ENCODE measurements at places on chromosomes 3 and 15.

- no peak for DNase-seq
Measured at GRCh38 chr3:36201546-36201945, 178.8 kb upstream of the STAC start.

DNA sequence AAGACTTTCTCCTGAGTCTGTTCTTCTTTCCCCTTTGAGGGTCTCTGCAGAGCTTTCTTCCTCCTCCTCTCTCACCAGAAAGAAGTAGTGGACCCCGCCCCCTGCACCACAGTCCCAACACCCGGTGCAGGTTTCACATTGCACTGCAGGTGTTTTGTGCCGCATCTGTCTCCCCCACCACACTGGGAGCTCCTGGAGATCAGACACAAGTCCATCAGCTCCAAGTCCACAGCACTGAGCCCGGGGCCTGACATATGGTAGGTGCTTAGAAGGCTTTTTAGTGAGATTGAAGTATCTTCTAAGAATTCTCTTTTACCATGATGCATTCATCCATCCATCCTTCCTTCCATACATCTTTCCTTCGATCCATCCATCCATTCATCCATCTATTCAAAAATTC is 9.8 kb downstream of the STRA6 start:
- DNase-seq: no peak

- DNase-seq: no peak
Measured at GRCh38 chr3:69499899-69500421, 114.1 kb upstream of the FRMD4B start.

GRCh38 chr3:120449701-120450599 is 842 bp downstream of the FSTL1 start:
- no peak for DNase-seq

DNA sequence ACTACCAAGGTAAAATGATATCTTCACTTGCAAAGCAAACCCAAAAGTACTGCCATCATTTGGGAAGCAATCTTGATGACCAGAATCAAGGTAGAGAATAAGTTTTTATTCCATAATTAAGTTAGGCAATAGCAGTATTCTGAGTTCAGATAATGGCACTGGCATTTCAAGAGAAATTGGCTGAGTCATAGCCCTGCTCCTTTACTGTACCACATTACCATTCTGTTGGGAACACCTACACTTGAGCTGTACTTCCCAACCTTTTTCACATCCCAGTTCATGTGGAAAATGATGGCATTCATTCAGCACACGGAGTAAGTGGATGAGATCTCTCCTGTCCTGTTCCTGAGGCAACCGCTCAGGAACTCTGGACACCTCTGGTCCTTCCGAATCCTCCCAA is 311.6 kb upstream of the TPRG1 start:
- DNase-seq: no peak

DNA sequence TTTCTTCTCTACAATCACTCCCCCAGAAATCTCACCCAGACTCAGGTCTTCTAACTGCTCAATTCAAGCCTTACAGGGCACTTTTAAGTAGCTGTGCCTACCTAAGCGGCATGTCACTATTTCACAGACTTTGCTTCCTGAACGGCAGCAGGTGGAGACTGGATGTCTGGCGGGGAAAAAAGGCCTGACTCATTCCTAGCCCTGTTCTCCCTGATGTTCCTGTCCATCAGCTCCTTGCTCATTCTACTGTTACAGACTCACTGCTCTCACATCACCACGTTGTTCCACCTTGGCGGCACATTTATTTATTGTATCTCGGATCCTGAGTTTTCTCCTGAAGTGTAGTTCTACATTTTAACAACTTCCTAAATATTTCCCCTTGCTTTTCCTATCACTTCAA is 52.6 kb upstream of the ATP11B start:
- no peak for DNase-seq

DNA sequence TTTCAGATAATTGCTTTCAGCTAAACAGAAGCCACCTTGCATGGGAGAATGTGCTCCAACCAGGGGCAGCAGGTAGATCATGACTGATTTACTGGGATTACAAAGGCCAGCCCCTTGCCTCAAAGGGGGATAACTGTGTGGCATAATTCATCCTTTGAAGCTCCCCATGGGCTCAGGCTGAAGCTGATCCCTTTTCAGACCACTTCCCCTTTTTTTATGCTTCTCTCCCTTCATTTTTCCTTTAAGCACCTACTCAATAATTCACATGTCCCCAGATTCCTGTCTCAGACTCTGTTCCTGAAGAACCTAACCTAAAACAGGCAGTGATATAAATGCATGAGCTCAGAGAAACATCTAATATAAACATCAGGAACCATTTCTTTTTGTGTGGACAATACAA is 8.2 kb upstream of the MYRIP start:
- no peak for DNase-seq

- DNase-seq: no peak
Measured at GRCh38 chr3:181458857-181459256, 252.9 kb upstream of the SOX2 start.

DNA sequence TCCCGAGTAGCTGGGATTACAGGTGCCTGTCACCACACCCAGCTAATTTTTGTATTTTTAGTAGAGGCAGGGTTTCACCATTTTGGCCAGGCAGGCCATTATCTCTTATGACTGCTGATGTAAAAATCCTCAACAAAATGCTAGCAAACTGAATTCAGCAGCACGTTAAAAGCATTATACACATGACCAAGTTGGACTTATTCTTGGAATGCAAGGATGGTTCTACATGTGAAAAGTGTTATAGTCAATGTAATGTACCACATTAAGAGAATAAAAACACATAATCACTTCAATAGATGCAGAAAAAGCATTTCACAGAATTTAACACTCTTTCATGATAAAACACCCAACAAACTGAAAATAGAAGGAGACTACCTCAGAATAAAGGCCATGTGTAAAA is 20.2 kb downstream of the RNF13 start:
- DNase-seq: no peak

- DNase-seq: no peak
Measured at GRCh38 chr3:123096731-123097130, 29.9 kb downstream of the PDIA5 start.

GRCh38 chr15:64851503-64851840 is 9.8 kb downstream of the PLEKHO2 start:
- DNase-seq: no peak

DNA sequence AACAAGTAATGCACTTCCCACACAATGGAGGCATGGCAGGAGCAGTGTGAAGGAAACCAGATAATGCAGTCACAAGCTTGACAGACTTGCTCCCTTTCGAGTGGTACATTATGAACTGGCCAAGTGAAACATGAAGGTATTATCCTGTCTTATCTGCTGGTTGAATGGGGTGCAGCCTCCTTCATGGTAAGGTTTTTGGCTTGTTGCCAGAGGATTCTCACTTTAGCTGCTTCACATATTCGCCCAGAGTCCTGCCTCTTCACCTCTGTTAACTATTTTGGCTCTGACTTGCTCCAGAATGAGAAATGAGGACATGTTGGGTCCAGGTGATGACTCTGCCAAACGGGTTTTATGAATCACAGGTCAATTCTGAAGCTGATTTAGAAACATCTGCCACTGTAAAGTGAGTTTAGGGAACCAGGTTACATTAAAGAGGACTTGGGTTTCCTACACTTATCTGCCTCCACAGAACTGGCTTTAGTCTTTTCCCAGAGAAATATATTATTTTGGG is 19.5 kb upstream of the CCDC39 start:
- no peak for DNase-seq

- DNase-seq: no peak
Measured at GRCh38 chr3:67642734-67643133, 11.7 kb downstream of the SUCLG2 start.

DNA sequence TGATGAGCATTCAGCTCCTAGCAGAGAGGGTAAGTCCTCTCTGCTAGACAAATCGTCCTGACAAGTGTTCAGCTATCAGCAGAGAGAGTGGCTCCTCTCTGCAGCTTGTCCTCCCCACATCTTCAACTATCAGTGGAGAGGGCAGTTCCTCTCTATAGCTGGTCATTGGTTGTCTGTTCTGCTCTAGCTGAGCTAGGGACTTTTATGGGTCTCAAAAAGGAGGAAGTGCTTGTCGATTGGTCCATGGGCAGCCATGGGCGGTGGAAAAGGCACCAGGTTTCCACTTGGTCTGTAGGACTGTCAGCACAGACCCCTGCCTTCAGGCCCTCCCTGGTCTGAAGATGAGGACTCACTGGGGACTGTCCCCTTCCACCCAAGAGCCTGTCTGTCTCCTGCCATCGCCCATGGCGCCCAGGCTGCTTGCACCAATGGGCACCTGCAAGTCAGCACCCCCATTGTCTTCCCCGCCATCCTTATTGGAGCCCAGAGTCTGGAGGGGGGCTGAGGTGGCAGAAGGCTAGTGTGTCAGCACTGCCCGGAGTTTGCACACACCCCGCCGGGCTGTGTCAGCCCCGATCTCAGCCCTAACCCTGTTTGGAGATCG is 264.7 kb downstream of the ZBBX start:
- no peak for DNase-seq

GRCh38 chr3:77837456-77838025 is 797.6 kb downstream of the ROBO2 start:
- no peak for DNase-seq

DNA sequence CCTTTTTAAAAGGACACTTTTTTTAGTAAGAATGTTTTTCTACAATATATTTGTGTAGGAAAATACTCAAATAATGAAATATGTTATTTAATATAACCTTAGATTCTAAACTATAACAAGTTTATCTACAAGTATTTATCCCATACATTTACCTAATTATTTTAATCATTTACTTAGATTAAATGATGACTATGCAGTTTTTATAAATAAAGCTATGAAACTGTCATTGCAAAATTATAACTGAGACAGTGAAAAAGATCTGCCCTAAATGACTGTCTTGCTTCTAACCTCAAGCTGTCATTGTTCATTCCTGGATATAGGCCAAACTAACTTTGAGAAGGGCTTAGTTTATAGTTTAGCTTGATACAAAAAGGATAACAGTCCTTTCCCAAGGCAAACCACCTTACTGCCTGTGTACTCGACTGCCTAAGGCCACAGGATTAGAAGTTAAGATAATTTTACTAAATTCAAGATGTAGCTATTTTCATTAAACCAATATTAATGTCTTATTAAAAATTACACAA is 84.1 kb downstream of the GLDN start:
- no peak for DNase-seq

DNA sequence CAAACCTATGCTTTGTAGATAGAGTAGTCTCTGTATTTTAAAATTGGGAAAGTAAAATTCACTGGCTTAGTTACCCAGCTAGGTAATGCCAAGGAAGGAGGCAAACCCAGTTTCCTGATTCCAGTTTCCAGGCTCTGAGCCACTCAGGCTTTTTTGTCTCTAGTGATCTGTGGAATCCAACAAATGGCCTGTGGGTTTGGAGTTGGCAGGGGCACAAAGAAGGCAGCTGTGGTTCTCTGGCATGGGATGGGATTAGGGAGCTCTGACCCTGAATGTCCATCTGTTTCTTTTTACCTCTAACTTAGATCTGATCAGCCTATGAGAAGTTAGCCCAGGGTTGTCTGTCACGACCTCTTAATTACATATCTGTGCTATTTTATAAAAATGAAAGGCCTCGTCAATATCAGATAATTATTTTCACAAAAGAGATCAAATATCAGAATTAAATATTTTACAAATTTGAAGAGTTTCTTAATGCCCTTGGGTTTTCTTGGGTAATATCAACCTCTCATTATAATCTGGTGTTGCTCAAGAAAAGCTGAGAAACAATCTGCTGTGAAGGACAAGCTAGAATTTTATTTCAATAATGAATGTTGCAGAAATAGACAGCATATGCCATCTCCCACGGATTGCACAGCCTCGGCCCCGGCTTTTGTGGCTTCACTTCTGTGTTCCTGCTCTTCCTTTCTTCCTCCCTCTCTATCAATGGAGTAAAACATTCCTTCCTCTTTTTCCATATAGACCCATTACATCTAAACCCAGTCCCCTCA is 63.7 kb upstream of the DAZL start:
- no peak for DNase-seq

GRCh38 chr3:143950810-143951209 is 20.8 kb upstream of the DIPK2A start:
- DNase-seq: no peak

DNA sequence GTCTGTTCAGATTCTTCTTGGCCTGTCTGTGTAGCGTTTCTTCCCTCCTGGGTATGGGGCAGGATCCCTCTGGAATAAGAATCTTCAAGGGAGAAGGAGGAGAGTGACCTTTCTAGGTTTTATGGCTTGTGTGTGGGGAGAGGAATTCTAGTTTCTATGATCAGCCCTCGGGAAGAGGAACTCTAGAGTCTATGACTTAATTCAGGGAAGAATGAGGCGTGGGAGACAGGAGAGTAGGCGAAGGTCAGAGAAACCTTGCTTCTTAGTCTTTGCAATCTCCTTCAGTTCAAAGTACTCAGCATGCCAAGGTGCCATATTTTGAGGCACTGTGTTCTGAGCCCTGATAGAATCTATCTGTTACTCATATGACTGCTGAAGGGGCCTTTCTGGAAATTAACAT is 99.2 kb upstream of the C3orf80 start:
- DNase-seq: no peak

- no peak for DNase-seq
Measured at GRCh38 chr3:37229740-37230139, 55.4 kb upstream of the LRRFIP2 start.

- no peak for DNase-seq
Measured at GRCh38 chr3:10655105-10655504, 149.7 kb upstream of the ATP2B2 start.

DNA sequence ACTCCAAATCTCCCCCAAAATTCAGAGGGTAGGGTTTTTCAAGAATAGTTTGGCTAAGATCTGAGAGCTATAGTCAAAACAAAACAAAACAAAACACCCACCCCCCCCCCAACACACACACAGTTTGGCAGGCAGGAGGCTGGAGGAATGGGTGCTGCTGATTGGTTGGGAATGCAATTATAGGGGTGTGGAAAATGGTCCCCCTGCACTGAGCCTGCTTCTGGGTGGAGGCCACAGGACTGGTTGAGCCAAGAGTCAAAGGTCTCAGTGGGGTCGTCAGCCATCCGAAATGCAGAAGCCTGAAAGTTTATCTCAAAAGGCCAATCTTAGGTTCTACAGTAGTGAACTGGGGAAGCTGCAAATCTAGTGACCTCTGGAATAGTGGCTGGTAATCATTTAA is 2.5 kb upstream of the HACD2 start:
- DNase-seq: no peak

GRCh38 chr3:194247350-194247740 is 103.8 kb downstream of the CPN2 start:
- no peak for DNase-seq

DNA sequence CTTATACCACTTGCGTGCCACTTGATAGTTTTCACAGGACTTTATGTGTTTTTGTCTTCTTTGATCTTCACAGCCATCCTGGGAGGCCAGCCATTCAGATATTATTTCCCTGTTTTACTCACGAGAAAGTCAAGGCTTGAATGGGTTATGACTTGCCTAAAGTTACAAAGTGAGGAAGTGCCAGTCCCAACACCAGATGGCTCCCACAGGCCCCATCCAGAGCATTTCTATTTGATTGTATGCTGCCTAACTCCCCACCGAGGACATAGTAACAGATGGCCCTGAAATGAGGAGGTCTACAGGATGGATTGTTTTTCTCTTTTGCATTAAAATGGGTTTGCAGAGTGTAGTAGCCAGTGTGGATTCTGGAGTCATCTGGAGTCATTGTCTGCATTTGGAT is 74.5 kb downstream of the SPTSSB start:
- DNase-seq: no peak

- no peak for DNase-seq
Measured at GRCh38 chr3:160245261-160245800, 20.1 kb downstream of the C3orf80 start.
